IMR-90 (cell line): ENCODE measurements at places on chromosomes 6 and 20. TPM values are rescaled to one million over a fixed set of nuclear protein-coding genes. Genes with fewer than 3 reads are reported as not detected.
A peak's percentile ranks its signal among the peaks of the same experiment; 100 is the strongest.

- no peak for DNase-seq
Measured at GRCh38 chr6:138931660-138932059, 56.4 kb downstream of the REPS1 start.

DNA sequence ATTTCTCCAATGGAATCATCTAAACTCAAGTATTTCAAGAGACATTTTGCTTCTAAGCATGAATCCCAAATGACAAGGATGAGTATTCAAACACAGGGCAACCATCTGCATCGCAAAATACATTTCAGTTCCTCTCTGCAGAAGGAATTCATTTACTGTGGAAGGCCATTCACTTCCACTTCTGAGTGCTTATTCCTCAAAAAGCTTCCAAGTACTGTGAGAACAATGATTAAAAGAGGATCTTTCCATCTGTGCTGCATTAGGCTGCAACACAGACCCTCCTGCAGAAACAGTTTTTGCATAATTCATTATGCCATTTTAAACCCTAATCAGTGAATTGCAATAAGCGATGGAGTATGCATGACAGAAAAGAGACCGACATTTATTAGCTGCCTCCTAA, 52.5 kb downstream of the ARHGAP18 start:
- DNase-seq = no peak

DNA sequence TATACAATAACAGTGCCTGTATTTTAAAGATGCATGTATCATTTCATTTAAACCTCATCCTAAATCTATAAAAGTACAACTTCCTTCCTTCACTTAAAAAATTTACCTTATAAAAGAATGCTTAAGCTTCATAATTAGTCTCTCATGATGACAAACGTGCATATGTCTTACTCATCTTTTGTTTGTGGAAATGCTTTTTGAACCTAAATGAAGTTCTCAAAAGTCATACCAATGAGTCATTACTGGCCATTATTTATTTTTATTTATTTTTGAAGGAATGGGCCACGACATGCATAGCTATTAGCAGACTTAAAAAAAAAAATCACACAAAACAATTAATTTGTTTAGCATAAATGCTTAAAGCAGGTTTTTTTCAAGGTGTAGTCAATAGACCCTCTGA, 3.7 kb downstream of the TFB1M start:
- peak; percentile 61 for DNase-seq

- no peak for DNase-seq
Measured at GRCh38 chr6:55023230-55023629, 151.1 kb upstream of the HCRTR2 start.

GRCh38 chr20:46022411-46023147, 6.4 kb upstream of the SLC12A5 start:
- DNase-seq = peak; percentile 9

- DNase-seq = no peak
Measured at GRCh38 chr6:1590580-1590979, 19.1 kb upstream of the FOXC1 start.

DNA sequence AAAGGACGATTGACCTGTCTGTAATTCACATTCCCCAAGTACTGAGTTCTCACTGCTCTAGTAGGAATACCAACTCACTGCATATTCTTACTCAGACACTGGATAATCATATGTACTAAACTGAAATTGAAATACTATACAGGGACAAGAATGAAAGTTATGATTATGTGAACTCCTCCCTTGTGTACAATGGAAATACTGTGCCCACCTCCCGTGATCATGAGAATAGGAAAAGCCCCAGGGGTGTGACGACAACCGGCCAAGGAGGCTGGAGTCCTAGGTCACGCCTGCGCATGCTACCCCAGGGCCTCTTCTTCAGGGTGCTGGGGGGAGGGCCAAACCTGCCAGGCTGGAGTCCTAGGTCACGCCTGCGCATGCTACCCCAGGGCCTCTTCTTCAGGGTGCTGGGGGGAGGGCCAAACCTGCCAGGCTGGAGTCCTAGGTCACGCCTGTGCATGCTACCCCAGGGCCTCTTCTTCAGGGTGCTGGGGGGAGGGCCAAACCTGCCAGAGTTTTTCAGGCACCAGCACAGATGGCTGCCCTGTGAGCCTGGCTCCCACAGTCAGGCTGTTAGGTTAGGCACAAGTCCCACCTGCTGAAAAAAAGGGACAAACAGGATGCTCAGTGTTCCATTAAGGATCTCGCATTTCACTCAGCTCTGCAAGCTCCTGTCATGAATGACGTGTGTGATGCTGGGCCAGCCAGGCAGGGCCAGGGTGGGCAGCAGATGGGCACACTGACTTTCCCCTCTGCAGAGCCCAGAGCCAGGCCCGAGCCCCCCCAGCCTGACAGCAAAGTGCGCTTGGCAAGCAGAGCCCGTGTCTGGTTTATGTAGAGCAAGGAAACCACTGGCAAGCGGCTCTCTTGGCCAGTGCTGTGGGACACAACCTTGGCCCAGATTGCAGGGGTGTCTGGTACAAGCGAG, 107.7 kb downstream of the FOXF2 start:
- no peak for DNase-seq

DNA sequence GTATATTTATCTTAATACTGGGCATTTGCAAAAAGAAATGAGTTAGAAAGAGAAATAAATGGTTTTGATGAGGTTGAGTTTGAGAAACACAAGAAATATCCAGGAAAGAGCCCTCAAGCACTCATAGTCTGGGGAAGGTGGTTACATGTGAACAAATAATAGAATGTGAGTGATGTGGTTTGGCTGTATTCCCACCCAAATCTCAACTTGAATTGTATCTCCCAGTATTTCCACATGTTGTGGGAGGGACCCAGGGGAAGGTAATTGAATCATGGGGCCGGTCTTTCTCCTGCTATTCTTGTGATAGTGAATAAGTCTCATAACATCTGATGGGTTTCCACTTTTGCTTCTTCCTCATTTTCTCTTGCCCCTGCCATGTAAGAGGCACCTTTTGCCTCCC, 334.1 kb downstream of the COL12A1 start:
- DNase-seq = peak; percentile 63

GRCh38 chr6:24455061-24455460, 34.3 kb downstream of the GPLD1 start:
- no peak for DNase-seq

GRCh38 chr6:30912746-30913520, 1.1 kb upstream of the VARS2 start:
- DNase-seq = no peak

GRCh38 chr6:135972150-135972549, 120.6 kb downstream of the PDE7B start:
- DNase-seq = no peak

DNA sequence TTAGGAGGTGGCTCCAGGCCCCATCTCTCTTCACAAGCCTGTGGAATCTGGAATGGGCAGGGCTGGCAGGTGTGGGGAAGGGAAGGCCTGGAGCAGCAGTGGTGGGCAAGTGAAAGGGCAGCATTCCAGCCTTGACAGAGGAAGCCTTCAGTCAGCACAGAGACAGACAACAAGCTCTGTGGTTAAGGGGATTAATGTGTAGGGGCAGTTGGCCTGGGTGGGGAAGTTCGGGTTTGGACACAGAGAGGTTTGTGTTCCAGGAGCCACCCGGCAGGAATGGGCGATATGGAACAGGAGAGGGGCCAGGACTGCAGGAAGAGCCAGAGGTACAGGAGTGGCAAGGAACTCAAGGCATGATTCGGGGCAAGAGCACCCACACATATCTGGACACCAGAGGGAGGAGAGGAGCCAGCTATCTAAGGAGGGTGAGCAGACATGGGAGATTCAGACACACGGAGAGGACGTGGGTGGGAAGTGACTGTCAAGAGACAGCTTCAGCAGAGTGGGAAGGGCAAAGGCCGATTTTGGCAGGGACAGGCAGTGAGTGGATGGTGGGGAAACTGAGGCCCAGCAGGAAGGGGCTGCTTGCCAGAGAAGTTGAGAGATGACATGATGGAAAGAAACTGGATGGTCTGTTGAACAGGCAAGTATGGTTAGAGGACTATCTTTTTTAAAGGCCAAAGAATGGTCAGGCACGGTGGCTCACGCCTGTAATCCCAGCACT, 2.5 kb upstream of the SLC44A4 start:
- DNase-seq = no peak

The SFT2D1 gene
- 10.2 and 31.9 TPM in 2 replicates for total RNA-seq

The GJA1 gene
- 314 and 323 TPM in 2 replicates for total RNA-seq

The HEY2 gene
- total RNA-seq = not detected in 2 replicates

The MLN gene
- not detected in 2 replicates for total RNA-seq
